ENCODE measurements at places on chromosomes 12 and 14.
A peak's percentile ranks its signal among the peaks of the same experiment; 100 is the strongest.

GRCh38 chr14:74176400-74176793 lies 62.9 kb upstream of the VSX2 start:
- no peak for DNase-seq

DNA sequence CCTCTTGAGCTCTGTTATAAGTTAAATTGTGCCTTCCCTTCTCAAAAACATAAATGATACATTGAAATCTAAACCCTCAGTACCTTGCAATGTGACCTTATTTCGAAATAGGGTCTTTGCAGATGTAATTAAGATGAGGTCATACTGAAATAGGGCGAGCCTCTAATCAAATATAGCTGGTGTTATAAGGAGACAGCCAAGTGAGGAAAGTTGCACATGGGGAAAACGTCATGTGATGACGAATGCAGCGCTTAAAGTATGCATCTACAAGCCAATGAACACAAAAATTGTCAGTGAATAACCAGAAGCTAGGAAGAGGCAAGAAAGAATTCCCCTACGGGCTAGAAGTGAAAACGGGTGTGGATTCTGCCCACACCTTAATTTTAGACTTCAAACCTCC lies 305.2 kb upstream of the FOXG1 start:
- no peak for DNase-seq

DNA sequence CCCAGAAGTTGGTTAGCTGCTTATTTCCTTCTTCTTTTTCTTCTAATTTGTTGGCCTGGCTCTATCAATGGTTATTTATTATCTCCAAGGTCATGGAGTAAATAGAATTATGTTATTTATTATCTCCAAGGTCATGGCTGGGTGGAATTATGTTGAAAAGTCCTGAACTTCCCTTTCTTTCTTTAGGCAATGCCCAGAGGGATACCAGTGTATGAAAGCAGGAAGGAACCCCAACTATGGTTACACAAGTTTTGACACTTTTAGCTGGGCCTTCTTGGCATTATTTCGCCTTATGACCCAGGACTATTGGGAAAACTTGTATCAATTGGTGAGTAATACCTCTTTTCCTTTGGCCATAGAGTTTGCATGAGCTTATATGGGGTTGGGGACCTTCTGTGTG lies 111.6 kb downstream of the SCN8A start:
- DNase-seq = no peak

DNA sequence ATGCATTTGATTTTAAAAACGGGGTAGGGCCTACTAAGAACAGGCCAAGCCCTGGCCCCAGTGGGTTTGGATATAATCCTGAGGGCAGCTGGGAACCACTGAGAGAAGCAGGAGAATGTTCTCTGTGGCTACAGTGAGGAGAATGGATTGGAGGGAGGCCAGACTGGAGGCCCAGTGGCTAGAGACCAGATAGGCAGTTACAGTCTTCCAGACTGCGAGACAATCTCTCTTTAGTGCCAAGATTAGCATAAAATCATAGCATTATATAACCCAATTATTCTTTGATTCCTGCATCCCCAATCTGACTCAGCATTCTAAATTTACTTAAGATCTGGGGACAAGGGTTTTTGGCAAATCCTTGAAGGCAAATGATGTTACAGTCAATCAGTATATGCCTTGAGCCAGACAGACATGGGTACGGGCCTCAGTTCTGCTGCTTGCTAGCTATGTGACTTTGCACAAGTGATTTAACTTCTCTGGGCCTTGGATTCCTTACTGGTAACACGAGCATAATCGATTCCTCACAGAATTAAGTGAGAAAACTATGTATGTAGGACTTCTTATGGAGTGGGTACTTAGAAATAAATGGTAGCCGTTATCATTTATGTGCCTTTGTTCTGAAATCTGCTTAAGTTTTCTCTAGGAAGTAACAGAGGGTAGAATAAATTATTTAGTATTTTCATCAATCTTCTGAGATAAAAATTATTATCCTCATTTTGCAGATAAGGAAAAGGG lies 18.3 kb downstream of the NINJ2 start:
- DNase-seq = no peak

- no peak for DNase-seq
Observed at GRCh38 chr12:106039242-106039641, 99.5 kb downstream of the NUAK1 start.

GRCh38 chr14:90693413-90693812 lies 122.8 kb downstream of the TTC7B start:
- DNase-seq = no peak

DNA sequence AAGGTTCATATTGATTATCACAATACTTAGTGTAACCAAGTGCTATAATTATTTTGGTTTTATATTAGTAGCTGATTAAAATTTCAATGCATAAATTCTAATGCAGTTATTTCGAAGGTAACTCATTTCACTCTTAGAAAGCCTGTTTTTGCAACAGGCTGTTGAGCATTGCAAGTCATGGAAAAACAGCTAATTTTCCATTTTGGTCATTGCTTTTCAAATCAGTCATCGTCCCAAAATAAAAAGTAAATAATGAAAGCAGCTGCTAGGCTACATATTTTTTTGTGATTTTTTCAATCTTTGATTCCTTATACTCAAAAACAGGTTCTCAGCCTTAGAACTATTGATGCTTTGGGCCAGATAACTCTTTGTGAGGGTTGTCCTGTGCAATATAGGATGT lies 22.9 kb downstream of the VEZT start:
- no peak for DNase-seq

- DNase-seq = peak; percentile 88
Observed at GRCh38 chr12:6235499-6235898, 35.3 kb downstream of the CD9 start.

- DNase-seq = no peak
Observed at GRCh38 chr12:124115976-124116690, 143.1 kb downstream of the ZNF664 start.

- DNase-seq = no peak
Observed at GRCh38 chr14:37118673-37119366, 53.6 kb downstream of the SLC25A21 start.

GRCh38 chr14:99937475-99938244 lies 127.6 kb upstream of the EVL start:
- peak; percentile 20 for DNase-seq

DNA sequence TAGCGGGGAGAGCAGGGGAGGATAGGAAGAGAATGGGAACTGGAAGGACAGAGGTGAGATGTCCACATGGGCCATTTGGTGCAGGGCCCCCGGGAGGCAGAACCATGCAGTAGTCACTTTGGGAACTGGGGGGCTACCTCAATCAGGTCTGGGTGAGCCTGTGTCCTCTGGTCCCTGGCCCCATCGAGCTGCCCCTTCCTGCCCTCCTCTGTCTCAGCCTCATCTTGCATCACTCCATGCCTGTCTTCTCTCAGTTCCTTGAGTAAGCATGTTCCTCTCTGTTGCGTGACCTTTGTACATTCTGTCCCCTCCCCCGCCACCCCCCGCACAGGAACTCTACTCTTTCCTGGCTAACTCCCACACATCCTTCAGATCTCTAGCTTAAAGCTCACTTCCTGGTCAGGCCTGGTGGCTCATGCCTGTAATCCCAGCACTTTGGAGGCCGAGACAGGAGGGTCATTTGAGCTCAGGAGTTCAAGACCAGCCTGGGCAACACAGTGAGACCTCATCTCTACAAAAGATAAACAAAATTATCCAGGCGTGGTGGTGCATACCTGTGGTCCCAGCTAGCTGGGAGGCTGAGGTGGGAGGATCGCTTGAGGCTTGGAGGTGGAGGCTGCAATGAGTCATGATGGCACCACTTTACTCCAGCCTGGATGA lies 23.2 kb downstream of the FOS start:
- DNase-seq = peak; percentile 59

DNA sequence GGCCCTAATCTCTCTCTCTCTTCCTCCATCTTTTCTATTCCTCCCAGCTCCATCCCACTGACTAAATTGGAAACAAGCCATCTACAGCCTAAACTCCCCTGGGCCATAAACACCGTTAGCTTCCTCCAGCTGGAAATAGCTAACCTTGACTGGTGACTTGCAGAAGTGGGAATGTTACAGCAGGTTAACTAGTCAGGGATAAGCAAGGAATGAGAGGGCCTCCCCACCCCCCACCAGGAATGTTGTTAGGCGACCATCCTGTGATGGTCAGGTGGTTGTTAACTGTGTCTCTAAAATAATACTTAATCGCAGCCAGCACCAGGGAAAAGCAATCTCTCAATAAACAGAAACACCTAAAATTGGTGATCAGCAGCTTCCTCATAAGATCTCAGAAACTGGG lies 40.8 kb downstream of the MIS18BP1 start:
- DNase-seq = no peak

DNA sequence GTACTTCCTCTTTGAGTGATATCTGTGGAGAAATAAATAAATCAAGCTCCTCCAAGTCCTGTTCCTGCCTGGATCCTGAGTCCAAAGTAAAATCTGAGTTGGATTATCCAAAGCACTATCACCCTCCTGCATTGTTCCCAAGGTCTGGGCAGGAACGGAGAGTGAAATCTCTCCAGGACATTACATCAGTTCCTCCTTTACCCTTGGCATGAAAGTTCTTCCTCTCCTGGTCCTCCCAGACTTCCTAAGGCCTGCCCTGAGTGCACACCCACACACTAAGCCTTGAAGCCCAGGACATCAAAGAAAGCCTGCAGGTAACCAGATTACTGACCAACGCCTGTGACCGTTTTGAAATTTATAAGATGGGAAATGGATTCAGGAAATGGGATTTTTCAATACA lies 206.8 kb upstream of the BCL2L14 start:
- DNase-seq = no peak

DNA sequence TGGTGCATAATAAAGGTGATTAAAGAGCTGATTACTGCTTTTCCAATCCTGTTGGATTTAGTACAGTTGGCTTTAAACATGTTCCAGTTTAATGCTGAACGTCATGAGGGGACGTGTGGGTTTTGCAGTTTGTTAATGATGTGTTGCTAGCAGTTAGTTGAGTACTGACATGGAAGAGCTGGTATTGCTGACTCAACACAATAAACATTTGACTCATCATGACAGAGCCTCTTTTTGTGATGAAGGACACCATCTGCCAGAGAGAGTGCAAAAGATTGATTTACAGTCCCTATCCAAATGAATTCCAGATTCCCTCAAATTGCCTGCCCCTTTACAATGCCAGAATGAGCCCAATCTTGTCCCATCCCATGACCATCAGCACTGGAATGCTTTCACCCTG lies 346.2 kb upstream of the PRICKLE1 start:
- no peak for DNase-seq

DNA sequence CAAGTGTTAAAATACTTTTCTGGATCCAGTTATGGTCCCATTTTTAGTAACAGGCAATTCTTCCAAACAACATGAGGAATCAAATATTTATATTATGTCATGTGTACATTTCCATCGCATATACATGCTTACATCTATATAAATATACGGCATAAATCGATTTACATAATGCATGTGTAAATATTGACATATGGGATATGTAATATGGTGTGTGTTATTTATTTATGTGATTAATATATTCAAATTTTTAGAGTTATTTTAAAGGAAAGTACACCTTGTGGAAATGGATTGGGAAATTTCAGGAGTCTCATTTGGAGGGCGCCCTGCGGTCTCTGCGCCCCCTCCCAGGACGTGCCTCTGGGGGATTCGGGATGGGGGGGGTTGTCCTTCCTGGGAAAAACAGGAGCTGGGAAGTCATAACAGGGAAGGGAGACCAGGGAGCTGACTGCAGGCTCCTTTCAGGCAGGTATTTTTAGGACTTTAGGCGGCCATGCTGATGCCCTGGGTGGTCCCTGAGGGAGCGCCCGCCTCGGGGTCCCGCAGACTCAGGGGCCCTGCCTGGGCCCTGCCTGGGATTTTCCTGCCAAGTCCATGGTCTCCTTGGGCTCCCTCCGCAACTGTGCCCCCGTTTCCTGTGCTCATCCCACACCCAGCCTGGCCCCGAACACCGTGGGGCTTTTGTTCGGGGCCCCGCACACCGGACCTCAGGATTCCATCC lies 82.7 kb upstream of the SFSWAP start:
- no peak for DNase-seq

DNA sequence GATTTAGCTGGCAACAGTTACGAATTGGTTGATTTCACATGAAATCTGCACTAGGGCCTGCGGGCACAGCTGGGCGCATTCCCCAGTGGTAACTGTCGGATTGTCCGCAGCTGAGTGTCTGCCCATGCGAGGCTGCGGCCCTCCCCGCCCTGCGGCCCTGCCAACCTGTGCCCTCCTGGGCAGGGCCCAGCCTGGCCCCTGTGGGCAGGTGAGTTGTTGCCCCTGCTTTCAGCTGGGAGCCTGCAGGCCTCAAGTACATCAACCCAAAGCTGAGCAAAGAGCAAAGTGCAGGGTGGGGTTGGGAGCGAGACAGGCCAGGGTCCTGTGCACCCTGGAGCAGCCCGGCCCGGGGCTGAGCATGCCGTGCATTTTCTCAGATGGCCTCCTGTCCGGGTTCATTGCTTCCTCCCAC lies 89.1 kb downstream of the ADGRD1 start:
- no peak for DNase-seq

DNA sequence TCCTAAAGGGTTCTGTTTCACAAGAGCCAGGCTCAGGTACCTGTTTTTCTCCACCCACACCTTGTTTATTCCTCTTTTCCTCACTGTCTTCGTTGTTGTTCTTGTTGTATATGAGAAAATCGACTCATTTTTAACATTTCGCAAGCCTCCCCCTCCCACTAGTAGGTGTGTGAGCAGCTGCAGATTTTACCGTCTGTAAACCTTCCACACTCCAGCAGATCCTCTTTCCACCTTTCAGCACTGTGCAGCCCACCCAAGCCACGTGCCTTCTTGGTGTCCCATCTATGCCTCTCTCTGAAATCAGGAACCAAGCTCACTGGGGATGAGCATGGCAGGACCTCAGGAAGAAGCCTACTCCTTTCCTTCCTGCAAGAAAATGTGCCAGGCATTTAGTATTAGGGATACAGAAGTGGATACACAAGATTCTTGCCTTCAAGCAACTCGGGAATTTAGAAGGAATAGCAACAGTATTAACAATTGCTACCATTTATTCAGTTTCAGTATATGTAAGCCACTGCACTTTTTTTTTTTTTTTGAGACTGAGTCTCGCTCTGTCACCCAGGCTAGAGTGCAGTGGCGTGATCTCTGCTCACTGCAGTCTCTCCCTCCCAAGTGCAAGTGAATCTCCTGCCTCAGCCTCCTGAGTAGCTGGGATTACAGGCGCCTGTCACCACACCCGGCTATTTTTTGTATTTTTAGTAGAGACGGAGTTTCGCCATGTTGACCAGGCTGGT lies 113.6 kb downstream of the CHST11 start:
- no peak for DNase-seq

DNA sequence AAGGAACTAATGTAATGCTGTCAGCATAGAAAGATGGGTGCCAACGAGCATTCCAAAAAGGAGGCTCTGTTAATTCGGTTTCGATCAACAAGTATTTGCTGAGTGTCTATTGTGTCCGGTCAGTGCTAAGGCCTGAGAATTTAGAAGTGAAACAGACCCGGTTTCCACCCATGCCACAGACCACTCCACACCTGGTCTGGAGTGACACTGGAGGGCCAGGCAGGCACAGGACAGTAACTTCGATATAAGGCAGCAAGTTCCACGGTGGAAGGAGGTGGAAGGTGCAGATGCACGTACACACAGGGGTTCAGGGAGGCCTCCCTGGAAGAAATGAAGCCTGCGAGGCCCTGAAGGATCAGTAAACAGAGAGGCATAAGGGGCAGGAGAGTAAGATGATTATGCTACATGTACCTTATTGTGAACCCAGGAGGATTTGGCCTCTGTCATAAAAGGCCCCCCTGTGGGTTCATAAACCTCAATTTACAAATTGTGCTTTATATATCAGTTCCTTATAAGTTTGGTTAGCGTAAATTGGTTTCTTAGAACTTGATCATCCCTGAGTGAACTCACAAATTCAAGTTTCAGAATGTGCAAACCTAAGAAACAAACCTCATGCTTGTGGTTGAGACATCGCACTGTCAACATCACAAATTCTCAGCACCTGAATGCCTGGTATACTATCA lies 25.9 kb downstream of the SSH1 start:
- peak; percentile 33 for DNase-seq

All from transverse colon (tissue), 4 donors.